H54 (cell line): ENCODE measurements at places on chromosomes 3 and 15.

DNA sequence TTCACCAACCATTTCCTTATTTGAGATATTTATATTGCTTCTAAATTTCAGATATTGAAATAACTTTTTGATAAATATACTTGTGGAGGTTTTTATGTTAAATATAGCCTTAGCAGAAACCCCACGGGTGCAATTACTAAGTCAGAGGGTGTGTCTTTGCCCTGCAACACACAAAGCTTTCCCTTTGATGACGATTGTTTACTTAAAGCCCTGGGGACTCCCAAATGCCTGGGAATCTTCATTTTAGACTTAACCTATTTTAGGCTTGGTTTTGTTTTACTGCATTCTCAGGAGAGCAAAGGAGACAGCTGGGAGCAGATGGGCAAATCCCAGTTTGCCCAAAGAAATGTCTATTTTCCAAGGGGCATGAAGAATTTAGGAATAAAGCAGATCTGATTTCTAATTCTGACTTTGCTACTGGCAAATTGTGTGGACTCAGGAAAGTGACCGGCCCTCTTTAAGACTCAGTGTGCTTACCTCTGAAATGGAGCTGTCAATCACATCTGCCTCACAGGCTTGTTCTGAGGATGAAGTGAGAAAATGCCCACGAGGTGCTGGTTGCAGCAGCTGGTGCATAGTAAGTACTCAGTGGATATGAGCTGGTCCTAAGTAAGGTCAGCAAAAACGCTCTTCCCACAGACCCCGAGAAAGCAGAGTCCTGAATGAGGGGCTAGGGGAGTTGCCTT lies 49.3 kb upstream of the CA12 start:
- no peak for DNase-seq

GRCh38 chr3:135792174-135792573 lies 173.4 kb upstream of the PPP2R3A start:
- no peak for DNase-seq

DNA sequence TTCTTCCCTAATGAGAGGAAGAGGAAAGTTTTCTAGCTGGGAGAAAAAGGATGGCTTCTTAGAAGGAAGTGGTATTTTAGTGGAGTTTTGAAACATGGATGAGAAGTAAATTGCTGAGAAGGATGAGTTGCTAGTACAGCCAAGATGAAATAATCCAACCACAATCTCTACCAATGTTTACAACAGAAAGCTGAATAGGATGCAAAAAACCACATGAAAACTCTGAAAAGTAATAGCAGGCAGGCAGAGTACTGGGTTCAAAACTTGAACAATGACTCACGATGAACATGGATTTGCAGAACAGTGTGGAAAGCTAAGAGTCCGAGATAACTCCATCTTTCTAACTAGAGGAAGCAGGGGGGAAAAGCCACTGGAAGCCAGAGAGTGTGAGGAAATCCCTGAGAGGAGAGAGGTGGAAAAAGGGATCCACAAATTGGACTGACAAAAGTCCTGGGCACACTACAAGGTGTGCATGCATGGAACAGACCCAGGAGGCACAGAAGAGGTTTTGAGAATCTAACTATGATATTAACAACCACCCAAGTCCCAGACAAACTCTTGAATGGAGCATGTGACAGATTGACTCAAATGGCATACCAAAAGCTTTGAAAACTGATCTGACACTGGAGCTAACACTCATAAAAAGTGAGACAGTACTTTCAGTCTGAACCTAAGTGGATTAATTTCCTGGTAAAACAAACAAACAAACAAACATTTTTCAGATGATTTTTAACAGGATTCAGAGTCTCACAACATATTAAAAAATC lies 76.7 kb downstream of the ST6GAL1 start:
- no peak for DNase-seq

DNA sequence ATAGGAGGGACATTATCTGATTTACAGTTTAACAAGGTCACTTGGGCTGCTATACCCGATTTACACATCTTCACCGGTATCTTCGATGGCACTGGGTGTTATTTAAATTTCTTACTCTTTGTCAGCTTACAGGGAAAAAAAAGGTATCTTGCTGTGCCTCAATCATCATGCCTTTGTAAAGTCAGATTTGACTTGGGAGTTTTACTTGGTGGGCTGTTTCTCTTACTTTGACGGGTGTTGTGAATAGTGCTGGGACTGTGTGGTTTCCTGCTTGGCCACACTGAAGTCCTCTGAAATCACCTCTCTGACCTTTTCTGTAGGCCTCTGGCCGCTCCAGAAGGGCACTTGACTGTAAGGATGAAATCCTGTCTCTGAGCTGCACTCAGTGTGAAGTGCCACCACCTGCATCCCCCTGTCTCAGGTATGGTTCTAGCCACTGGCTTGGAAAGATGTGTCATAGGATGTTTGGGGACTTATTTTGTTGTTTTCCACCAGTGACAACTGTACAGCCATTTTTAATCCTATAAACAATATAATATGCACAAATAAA lies 3.1 kb upstream of the SLC24A1 start:
- no peak for DNase-seq

GRCh38 chr3:6549296-6549695 lies 311.6 kb upstream of the GRM7 start:
- no peak for DNase-seq

GRCh38 chr3:126343649-126344035 lies 13.6 kb downstream of the KLF15 start:
- DNase-seq, result no peak

DNA sequence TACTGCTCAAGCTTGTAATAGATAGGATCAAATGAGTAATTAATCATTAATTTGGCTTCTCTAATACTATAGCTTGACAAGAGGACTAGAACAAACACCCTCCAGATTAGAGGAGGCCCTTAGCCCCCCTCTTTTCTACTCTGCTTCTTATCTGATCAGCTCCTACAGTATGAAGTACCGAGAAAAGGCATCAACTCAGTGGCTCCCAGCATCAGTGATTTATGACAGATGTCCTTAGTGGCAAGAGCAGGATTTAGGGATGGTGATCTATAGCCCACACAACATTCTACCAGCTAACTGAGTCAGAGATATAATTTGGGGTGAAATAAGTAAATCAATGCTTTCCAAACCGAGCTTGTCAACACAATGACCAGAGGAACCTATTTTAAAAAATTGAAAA lies 541.1 kb downstream of the NLGN1 start:
- DNase-seq, result no peak
